ENCODE measurements at places on chromosomes 16 and 17.

GRCh38 chr16:74200921-74201320 lies 95.7 kb upstream of the PSMD7 start:
- no peak for DNase-seq

- no peak for DNase-seq
Observed at GRCh38 chr17:33802349-33803198, 452.5 kb upstream of the CCL2 start.

DNA sequence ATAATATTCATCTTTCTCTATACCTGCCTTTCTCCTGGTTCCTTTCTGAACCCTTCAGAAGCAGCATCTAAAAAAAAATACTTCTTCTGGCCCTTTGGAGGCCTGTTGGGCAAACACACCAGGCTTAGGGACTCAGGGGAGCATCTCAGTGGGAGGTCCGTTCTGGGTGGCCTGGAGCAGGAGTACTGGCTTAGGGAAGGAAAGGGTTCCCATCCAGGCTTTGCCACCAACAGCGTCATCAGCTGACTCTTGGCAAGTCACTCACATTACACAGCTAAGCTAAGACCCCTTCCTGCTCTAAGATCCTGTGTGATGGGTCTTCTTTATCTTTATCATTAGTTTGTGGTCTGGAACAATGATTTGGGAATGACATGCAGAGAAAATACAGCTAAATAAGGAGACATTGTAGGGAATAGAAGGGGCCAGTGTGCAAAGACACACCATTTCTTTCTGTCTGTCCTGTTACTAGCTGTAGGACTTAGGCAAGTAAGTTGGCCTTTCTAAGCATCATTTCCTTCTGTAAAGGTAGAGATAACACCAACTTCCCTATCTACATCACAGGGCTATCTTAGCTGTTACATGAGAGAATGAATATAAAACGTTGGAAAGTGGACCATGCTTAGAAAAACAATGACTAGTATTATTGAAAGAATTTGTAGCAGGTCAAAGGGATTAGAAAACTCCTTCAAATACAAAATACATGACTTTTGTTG lies 9.9 kb downstream of the PCTP start:
- no peak for DNase-seq

- DNase-seq: no peak
Observed at GRCh38 chr16:86335266-86336172, 174.8 kb upstream of the FOXF1 start.

GRCh38 chr17:42485680-42486079 lies 27.0 kb downstream of the ATP6V0A1 start:
- no peak for DNase-seq

DNA sequence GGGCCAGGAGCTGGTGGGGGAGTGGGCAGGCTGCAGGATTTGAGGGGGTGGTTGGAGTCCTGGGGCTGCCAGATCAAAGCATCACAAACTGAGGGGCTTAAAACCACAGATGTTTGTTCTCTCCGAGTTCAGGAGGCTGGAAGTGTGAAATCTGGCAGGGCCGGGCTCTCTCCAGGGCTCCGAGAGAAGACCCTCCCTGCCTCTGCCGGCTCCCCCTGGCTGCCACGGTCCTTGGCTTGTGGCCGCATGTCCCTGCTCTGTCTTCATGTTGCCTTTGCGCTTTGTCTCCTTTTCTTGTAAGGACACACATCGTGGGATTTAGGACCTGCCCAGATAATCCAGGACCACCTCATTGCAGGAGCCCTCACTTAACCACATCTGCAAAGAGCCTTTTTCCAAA lies 139.8 kb upstream of the GSE1 start:
- no peak for DNase-seq

DNA sequence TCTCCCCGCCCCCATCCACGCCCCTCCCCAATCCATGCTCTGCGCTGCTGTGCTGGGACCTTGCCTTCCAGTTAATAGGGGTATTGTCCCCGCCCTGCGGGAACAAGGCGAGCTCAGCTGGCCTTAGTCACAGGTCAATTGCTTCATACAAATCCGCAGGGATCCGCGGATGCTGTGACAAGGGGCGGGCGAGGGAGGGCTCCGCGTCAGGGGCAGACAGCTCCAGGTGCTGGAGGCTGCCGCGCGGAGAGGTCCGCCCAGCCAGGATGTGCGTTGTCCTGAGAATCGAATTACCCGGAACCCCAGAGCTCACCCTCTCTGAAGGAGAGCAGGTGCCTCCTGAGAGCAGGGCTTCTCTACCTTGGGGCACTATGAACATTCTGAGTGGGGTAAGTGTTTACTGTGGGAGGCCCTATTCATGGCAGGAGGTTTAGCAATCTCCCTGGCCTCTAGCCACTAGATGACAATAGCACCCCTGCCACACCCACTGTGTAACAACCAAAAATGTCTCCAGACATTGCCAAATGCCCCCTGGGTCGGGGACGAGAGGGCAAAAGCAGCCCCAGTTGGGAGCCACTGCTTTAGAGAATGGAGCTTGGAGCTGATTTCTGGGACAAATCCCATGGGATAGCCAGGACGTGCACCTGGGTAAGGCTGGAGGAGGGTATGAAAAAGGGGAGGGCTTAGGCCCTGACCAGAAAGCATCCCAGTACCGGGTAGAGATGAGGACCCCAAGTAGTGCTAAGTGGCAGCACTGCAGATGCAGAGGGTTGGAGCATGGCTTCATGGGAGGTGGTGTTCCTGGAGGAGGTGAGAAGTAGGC lies 138.2 kb downstream of the CYLD start:
- no peak for DNase-seq

- no peak for DNase-seq
Observed at GRCh38 chr17:75384751-75385150, 20.7 kb downstream of the GRB2 start.

GRCh38 chr16:11309895-11310633 lies 28.9 kb upstream of the PRM1 start:
- no peak for DNase-seq

DNA sequence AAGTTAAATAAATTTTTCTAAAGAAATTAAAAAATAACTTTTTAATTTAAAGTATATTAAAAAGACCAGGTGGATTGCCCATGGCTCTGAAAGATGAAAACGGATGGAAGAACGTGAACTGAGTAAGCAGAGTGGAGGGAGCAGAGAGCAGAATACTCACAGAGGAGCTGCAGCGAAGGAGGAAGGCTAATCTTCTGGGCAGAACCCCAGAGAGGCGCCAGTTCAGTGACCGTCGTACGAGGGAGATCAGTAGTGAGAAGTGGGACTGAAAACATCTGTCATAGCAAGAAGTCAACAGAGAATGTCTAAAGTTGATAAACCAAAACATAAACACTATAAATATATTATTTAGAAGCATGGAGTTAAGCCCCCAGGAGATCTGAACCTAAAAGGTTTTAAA lies 34.9 kb downstream of the UBE2G1 start:
- DNase-seq: no peak

GRCh38 chr17:66675273-66675990 lies 159.5 kb upstream of the CACNG5 start:
- no peak for DNase-seq

GRCh38 chr17:82871056-82871775 lies 31.4 kb upstream of the ZNF750 start:
- DNase-seq: no peak

DNA sequence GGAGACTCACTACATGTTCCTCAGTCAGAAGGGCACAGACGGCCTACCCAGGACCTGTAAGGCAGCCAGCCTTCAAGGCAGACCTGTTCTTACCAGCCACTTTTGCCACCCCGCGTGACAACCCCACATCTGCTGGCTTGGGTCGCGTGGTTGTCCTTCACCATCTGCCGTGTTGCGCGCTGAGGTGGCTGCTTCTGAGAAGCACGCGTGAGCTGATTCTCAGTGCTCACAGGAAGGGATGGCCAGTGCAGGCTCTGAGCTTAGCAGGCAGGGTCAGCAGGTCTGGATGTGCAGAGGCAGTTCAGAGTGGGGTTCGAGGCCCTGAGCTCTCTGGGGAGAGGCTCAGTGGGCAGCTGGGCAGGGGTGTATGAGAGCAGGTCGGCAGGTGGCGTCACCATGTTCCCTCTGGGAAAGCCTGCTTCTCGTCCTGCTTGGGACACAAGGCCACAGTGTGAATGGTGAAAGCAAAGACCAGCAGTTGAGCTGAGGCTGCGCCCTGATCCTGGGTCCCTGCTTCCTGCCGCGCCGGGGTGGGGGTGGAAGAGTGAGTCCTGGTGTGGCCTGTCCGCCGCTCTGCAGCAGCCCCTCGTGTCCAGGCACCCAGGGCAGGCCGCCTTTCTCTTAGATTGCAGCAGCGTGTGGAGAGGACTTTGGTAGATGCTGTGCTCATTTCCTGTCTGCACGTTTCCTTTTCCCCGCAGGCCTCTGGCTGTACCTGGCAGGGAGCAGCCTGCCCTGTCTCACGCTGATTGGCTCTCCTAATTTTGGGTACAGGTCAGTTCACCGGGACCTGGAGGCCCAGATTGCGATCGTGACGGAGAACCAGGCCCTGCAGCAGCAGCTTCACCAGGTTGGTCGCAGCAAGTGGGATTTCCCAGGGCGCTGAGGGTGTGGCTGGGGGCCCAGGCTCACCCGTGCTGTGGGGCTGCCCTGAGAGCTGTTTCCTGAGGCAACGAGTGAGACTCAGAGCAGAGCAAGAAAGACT lies 36.0 kb downstream of the PGS1 start:
- DNase-seq: no peak

GRCh38 chr16:64470916-64471315 lies 650.9 kb downstream of the CDH11 start:
- no peak for DNase-seq
